T-cell (primary cell): ENCODE measurements at places on chromosomes 4 and X.

GRCh38 chr4:73589261-73589847, 30.9 kb downstream of the RASSF6 start:
- H3K4me3 ChIP-seq = no peak overlapping the region
- no peak overlapping the region for H3K27ac ChIP-seq
- no peak for DNase-seq
- no peaks in the 10 kb centered on the region for H3K27me3 ChIP-seq
- H3K4me1 ChIP-seq = no peaks in the 10 kb centered on the region

GRCh38 chrX:50211510-50211909, 6.9 kb downstream of the CCNB3 start:
- no peak overlapping the region for H3K4me3 ChIP-seq
- no peak overlapping the region for H3K27ac ChIP-seq
- no peaks in the 10 kb centered on the region for H3K27me3 ChIP-seq
- DNase-seq = no peak

DNA sequence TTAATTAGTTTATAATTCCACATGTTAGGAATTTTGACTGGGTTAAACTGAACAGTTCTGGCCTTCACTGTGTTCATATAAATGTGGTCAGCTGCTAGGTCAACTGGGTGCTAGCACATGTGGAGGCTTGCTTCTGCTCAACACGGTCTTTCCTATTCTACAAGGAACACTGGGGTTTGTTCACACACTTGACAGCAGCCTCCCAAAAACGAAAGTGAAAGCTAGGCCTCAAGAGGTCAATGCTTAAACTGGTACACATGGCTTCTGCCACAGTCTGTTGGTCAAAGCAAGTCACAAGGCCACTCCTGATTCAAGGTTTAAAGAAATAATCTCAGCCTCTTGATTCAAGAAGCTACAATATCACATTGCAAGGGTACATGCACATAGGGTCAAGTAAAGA, 126.5 kb downstream of the QDPR start:
- peaks cover 3% of the 10 kb centered on the region for H3K4me1 ChIP-seq
- H3K27ac ChIP-seq = no peak overlapping the region
- peak; percentile 1 for DNase-seq
- H3K4me3 ChIP-seq = no peak overlapping the region

DNA sequence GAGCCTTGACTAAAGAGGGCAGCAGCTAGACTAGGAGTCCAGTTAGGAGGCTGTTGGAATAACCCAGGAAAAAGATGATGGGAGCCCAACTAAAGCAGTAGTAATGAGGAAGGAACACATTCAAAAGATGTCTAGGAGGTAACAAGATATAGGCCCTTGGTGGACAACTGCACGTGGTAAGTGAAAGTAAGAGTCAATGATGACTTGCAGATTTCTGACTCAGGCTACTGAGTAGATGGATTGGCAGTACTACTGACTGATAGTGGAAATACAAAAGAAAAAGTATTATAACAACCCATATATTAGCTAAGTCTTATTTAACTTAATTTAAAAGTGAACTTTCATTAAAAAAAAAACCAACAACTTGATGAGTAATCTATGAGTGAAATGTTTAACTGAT, 74.0 kb downstream of the PAK3 start:
- H3K4me1 ChIP-seq = no peaks in the 10 kb centered on the region
- no peak for DNase-seq
- no peaks in the 10 kb centered on the region for H3K27me3 ChIP-seq
- no peaks in the 10 kb centered on the region for H3K36me3 ChIP-seq
- H3K4me3 ChIP-seq = no peak overlapping the region
- H3K27ac ChIP-seq = no peak overlapping the region

DNA sequence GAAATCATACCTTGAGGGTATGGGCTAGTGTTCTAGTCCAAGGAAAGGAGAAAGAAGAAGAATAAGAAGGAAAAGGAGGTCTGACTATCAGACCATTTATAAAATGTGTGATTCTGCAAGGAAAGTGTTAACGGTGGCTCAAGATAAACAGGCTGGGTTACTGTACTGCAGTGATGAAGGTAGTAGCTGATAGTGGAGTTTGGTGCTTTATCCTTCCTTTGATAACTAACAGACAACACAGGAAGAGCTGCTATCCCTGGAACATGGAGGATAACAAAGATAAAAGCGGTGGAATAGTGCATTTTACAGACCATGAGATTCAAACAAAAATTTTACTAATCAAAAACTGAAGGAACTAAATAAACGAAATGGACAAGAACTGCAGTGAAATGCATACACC, 2.6 kb downstream of the UNC5C start:
- H3K4me1 ChIP-seq = peaks cover 6% of the 10 kb centered on the region
- H3K4me3 ChIP-seq = no peak overlapping the region

GRCh38 chr4:73006286-73006990, 63.1 kb downstream of the COX18 start:
- H3K27ac ChIP-seq = no peak overlapping the region
- no peaks in the 10 kb centered on the region for H3K36me3 ChIP-seq
- H3K4me3 ChIP-seq = no peak overlapping the region
- DNase-seq = no peak
- peaks cover 9% of the 10 kb centered on the region for H3K27me3 ChIP-seq
- H3K4me1 ChIP-seq = no peaks in the 10 kb centered on the region

- no peaks in the 10 kb centered on the region for H3K27me3 ChIP-seq
- no peaks in the 10 kb centered on the region for H3K4me1 ChIP-seq
- no peak overlapping the region for H3K4me3 ChIP-seq
- H3K27ac ChIP-seq = no peak overlapping the region
Observed at GRCh38 chr4:74206088-74206825, 48.3 kb downstream of the MTHFD2L start.

DNA sequence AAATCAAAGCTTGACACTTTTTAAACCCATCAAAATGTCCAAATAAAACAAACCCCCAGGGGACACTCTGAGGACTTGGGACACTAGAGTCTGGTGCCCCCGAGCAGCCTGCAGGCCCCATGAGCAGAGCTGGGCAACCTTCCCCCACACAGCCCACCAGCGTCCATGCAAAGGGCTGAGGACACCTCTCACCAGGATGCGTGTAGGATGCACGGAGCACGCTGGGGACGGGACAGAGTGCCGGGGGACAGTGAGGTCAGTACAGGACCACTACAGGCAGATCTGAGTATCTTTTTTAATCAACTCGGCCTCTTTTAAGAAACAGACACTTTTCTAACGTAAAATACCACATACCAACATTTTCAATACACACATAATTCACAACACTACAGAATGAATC, 6.9 kb downstream of the GAK start:
- H3K36me3 ChIP-seq = peaks cover 10% of the 10 kb centered on the region
- no peak for DNase-seq
- H3K4me3 ChIP-seq = no peak overlapping the region
- H3K27me3 ChIP-seq = no peaks in the 10 kb centered on the region

DNA sequence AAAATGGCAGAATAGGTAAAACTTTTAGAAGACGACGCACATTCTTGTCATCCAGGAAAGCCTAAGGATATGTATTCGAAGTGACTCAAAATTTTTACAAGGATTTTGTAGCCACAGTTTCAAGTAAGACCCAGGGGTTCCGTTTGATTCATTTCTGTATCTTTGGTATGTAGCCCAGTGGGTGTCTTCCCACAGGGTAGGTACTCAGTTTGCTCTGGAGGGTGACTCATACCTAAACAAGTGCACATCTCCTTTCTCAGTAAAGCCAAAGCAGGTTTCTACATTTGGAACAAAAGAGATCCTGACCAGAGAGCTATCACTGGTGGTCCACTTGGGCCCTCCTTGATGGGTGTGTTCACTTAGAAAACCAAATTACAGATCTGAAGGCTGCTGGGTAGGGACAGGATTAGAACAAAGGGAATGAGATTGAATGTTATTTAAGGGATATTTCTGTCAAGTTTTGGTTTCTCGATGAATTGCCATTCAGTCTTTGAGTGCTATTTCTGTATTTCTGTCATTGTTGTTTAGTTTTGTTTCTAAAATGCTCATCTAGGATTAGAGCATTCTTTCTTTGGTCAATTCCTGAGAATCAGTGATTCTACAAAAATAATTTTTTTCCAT, 56.1 kb downstream of the PLS3 start:
- no peaks in the 10 kb centered on the region for H3K4me1 ChIP-seq
- DNase-seq = no peak
- no peak overlapping the region for H3K4me3 ChIP-seq
- no peaks in the 10 kb centered on the region for H3K27me3 ChIP-seq
- H3K36me3 ChIP-seq = no peaks in the 10 kb centered on the region
- H3K27ac ChIP-seq = no peak overlapping the region

- no peak overlapping the region for H3K27ac ChIP-seq
- no peaks in the 10 kb centered on the region for H3K4me1 ChIP-seq
- no peaks in the 10 kb centered on the region for H3K27me3 ChIP-seq
- H3K4me3 ChIP-seq = no peak overlapping the region
Observed at GRCh38 chrX:53831662-53832635, 145.4 kb upstream of the HUWE1 start.

GRCh38 chr4:61204353-61205060, 4.4 kb downstream of the ADGRL3 start:
- DNase-seq = no peak
- H3K27ac ChIP-seq = no peak overlapping the region
- H3K27me3 ChIP-seq = peaks cover 32% of the 10 kb centered on the region
- no peaks in the 10 kb centered on the region for H3K4me1 ChIP-seq
- H3K36me3 ChIP-seq = no peaks in the 10 kb centered on the region
